ENCODE measurements at places on chromosomes 5 and 9.

DNA sequence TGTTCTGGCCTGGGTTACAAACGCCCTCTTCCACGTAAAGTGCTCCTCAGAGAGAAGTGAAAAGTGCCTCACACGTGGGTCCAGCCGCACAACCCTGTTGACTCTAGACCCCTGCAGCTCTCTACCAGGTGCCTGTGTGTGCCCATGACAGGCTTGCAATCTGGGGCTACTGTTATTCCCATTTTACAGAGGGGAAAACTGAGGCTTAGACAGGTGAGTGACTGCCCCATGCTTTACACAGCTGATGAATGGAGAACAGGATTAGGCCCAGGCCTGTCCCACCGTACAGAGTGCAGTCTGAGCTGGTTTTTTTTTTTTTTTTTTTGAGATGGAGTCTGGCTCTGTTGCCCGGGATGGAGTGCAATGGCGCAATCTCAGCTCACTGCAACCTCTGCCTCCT lies 6.2 kb upstream of the INPP5E start:
- no peak for DNase-seq

DNA sequence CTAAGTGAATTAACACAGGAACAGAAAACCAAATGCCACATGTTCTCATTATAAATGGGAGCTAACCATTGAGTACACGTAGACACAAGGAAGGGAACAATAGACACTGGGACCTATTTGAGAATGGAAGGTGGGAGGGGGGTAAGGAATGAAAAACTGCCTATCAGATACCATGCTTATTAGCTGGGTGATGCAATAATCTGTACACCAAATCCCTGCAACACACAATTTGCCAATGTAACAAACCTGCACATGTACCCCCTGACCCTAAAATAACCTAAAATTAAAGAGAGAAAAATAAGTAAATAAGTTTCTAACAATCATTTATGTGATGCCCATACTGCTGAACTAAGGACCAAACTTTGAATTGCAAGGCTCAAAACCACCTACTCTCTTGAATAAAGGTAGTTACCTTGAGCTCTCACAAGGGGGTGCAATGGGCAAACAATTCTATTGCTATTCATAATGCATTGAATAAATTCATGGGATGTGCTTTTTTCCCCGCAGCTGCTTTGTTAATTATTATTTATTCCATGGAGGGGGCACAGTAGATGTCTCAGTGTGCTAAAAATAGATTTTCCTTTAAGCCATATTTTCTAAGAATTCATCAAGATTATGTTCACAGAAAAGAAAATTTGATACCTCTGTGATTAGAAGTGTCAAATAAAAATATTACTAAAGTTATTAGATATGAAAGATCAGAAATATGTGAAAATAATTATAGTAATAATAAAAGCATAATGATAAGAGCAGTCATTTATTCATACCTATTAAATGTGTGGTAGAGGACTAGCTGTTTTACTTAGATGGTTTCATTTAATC lies 76.2 kb upstream of the PTPN3 start:
- DNase-seq: no peak

- DNase-seq: no peak
Measured at GRCh38 chr5:150311015-150311692, 8.4 kb upstream of the ARSI start.

DNA sequence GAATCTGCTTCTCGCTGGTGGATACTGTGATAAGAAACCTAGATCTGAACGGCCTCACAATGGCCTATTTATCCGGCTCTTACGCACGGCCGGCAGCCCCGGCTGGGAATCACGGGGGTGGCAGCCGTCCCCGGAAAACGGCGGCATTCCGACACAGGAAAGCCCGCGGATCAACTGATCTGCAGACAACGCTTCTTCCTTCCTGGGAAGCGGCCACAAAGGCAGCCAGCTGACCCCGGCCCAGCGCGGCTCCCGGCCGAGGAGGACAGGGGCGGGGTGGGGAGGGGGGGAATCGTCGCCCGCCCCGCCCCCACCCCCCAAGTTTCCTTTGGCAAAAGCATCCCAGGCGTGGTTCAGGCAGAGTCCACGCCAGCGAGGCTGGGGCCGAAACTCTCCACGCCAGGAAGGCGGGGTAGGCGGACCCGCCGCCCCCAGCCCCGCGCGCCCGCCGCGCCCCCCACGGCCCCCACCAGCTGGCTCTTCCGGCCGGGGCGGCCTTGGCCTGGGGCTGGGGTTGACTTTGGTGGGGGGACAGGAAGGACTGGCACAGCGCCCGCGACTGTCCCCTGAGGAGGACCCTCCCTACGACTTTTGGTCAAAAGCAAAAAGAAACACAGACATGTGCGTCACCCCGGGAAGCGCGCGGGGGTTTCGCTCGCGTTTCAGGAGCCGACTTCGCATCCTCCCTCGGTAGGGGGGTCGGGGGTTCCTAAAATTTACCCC lies 247.7 kb upstream of the ANKRD55 start:
- no peak for DNase-seq

GRCh38 chr5:131482617-131483016 lies 152.4 kb downstream of the RAPGEF6 start:
- DNase-seq: no peak

DNA sequence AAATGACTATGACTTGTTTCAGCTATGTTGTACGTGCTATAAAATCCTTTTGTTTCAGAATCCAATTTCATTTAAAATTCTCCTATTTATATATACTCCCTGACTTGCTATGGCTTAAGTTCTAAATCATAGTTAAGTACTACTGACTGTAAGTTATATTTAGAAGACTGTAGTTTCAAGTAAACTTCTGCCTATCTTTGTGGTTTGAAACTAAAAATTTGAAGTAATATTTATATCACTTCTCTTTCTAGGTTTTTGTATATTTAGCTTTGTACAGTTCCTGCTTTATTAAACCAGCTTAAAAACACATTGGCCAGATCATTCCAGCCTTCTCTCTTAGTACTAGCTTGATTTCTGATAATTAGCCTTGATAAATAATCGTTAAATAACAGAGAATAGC lies 196.3 kb downstream of the MLLT3 start:
- no peak for DNase-seq

GRCh38 chr9:123238365-123238764 lies 30.0 kb downstream of the STRBP start:
- no peak for DNase-seq

DNA sequence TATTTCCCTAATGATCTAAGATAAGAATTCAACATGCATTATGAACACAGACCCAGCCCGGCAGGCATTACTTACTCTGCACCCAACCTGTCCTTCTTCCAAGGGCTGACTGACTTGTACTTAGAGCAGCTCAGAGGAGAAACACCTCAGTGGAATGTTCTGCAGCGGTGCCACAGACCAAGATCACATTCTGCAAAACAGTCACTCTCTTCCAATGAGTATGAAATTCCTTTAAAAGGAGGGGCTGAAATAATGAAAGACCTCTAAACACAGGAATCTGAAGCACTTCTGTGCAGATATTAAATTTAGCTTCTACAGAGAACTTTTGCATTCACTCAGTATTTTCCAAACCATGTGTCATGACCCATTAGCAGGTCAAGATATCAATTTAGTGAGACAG lies 172.9 kb downstream of the ZDHHC21 start:
- DNase-seq: no peak

GRCh38 chr5:111580956-111581355 lies 68.6 kb upstream of the STARD4 start:
- DNase-seq: no peak

GRCh38 chr9:123511326-123512277 lies 155.6 kb downstream of the CRB2 start:
- no peak for DNase-seq

DNA sequence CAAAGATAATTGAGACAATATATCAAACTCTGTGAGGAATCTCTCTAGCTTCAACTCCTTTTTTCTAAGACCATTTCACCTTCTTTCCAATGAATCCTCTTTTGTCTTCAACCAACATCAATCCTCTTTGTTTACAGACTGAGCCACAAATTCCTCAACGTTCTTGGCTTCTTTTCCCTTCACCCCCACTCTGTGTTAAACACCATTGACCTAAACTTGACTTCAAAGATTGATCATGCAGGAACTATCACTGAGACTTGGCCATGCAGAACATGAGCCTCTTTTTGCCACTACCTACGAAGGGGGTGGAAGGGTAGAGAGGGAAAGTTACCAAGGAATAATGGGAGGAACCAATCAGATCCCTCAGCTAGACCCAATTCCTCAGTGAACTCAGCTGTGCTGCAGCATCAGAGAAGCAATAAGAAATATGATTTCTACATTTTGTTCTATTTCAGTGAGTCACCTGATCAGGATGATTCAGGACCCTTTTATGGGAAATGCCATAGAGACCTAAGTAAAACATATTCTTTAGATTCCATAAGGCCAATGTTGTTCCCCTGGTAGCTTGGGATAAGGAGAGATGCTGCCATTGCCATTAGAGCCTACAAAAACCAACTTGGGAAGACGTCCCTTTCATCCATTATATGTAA lies 187.7 kb upstream of the RGMB start:
- no peak for DNase-seq

- DNase-seq: no peak
Measured at GRCh38 chr5:33441241-33442177, 744 bp downstream of the TARS1 start.

- DNase-seq: no peak
Measured at GRCh38 chr5:25301836-25302235, 657.1 kb upstream of the CDH10 start.

GRCh38 chr5:17257705-17258273 lies 40.4 kb downstream of the BASP1 start:
- no peak for DNase-seq

GRCh38 chr5:89604342-89604741 lies 721.4 kb upstream of the MEF2C start:
- DNase-seq: no peak

- DNase-seq: no peak
Measured at GRCh38 chr9:88007291-88007650, 32.9 kb upstream of the CDK20 start.

DNA sequence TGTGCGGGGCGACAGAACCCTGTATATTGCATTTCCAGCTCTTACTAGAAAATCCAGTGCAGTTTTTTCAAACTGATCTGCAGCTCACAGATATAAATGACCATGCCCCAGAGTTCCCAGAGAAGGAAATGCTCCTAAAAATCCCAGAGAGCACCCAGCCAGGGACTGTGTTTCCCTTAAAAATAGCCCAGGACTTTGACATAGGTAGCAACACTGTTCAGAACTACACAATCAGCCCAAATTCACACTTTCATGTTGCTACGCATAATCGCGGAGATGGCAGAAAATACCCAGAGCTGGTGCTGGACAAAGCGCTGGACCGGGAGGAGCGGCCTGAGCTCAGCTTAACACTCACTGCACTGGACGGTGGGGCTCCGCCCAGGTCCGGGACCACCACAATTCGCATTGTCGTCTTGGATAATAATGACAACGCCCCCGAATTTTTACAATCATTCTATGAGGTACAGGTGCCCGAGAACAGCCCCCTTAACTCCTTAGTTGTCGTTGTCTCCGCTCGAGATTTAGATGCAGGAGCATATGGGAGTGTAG lies 786 bp downstream of the PCDHB5 start:
- no peak for DNase-seq

DNA sequence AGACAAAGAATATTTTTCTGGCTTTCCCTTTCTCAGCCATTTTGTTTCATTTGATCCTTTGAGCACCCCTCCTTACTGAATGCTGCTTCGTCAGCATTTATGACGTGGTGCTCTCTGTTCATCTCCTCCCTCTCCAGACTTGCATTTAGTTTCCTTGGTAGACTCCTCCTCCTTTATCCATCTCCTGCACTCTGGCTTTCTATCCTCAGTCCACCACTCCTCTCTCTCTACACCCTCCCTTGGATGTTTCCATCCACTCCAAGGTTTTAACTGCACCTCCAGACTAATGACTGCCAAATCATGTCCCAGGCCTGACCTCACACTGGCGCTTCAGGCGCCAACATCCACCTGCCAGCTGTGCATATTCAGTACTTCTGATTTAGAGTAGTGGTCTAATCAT lies 245.4 kb downstream of the RAB3C start:
- DNase-seq: no peak

DNA sequence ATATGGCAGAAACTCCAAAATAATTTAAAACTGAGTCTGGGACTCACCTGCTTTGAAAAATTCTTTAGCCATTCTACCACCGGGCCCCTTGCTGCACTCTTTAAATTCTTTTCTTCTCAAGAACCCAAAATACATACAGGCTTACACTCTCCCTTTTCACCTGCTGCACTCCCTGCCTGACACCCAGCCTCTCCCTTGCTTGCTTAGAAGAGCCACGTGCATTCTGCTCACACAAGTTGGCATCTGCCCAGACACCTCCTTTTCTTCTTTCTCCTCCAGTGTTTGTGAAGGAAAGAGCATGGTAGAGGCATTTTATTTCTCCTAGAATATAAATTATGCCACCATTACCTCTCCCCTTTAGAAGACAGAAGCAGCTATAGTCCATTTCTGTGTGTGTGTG lies 39.0 kb upstream of the AOPEP start:
- no peak for DNase-seq

- DNase-seq: no peak
Measured at GRCh38 chr9:108677776-108678175, 178.0 kb downstream of the ACTL7B start.

- DNase-seq: no peak
Measured at GRCh38 chr9:137276473-137277328, 825 bp upstream of the TOR4A start.

GRCh38 chr5:53895091-53895683 lies 334.7 kb downstream of the NDUFS4 start:
- no peak for DNase-seq

DNA sequence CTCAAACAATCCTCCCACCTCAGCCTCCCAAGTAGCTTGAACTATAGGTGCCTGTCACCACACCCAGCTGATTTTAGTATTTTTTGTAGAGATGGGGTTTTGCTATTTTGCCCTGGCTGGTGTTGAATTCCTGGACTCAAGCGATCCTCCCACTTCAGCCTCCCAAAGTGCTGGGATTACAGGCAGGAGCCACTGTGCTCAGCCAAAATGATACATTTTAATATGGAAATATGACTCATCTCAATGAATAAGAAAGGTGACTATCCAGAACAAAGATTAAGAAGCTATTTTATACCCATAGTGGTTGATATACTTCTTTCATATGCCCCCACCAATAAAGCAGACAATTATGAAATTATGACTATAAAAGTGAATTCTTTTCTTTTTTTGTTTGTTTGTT lies 166.2 kb downstream of the NFIB start:
- no peak for DNase-seq

GRCh38 chr9:72557549-72557948 lies 36.1 kb downstream of the TMC1 start:
- DNase-seq: peak; percentile 0

GRCh38 chr5:126053630-126054029 lies 369.6 kb upstream of the GRAMD2B start:
- no peak for DNase-seq

- no peak for DNase-seq
Measured at GRCh38 chr9:123248630-123249029, 19.8 kb downstream of the STRBP start.

- DNase-seq: no peak
Measured at GRCh38 chr5:118937393-118938061, 50.8 kb downstream of the DTWD2 start.

- no peak for DNase-seq
Measured at GRCh38 chr5:42908086-42908485, 96.4 kb upstream of the SELENOP start.
